ENCODE measurements at places on chromosomes 12 and 14.
A peak's percentile ranks its signal among the peaks of the same experiment; 100 is the strongest.

GRCh38 chr12:124419292-124420040, 124.6 kb downstream of the RFLNA start:
- peak; percentile 75 for DNase-seq

GRCh38 chr12:80607361-80608135, 99.9 kb upstream of the MYF6 start:
- no peak for DNase-seq

DNA sequence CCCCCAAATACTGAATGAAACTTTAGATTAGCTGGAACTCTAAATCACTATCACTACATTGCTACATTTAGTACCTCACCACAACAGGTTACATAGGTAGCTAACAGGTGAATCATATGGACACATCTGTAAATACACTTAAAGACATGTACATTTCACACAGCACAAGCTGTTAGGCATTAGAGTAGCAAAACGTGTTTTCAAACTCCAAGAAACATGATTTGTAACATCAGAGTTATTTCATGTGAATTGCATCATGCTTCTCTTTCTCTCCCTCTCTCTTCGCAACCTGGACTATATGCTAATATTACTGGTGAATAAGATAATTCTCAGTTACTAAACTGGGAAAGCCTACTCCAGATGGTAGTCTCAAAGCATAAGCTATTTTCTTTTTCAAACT, 4.3 kb downstream of the SEL1L start:
- DNase-seq = peak; percentile 50

- DNase-seq = no peak
Observed at GRCh38 chr12:101902641-101903040, 25.3 kb downstream of the DRAM1 start.

- DNase-seq = no peak
Observed at GRCh38 chr14:91477388-91477787, 32.7 kb downstream of the PPP4R3A start.

DNA sequence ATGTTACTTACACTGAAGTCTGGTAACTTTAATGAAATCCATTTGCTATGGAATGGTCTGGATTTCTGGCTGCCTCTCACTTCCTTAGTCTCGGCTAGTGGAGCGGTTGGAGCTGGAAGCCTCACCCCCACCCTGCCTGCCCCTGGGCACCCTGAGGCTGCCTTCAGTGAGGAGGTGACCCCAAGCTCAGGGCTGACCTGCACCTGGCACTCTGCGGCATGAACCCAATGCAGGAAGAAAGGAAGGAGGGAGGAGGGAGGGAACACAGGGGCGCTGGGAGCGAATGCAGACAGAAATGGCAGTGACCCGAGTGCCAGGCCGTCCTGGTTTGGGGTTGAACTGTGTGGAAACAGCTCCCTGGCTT, 353.1 kb downstream of the TMEM121 start:
- no peak for DNase-seq
